ENCODE measurements at places on chromosomes 7 and 10. TPM values are rescaled to one million over a fixed set of nuclear protein-coding genes. Genes with fewer than 3 reads are reported as not detected.
A peak's percentile ranks its signal among the peaks of the same experiment; 100 is the strongest.

- no peak for DNase-seq
These were observed 4.8 kb downstream of the FRAT2 start for GRCh38 chr10:97329766-97330165.

DNA sequence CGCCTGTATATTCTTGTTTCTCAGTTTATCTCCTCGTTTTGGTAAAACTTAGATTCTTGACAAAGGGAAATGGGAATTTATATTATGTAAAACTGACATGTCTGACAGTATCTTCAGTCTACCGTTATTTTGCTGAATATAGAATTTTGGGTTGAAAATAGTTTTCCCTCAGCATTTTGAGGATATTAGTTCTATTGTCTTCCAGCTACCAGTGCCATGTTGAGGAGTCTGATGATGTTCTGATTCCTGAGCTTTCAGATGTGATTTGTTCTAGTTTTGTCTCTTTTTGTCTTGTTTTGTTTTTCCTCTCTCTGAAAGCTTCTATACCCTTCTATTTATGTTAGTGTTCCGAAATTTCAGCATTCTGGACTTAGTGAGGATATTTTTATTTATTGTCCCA lies 8.0 kb upstream of the PRKAR2B start:
- no peak for DNase-seq

- no peak for DNase-seq
These were observed 147.8 kb downstream of the ELAPOR2 start for GRCh38 chr7:86911659-86912058.

PODXL gene
- 82.8 TPM for total RNA-seq

DNA sequence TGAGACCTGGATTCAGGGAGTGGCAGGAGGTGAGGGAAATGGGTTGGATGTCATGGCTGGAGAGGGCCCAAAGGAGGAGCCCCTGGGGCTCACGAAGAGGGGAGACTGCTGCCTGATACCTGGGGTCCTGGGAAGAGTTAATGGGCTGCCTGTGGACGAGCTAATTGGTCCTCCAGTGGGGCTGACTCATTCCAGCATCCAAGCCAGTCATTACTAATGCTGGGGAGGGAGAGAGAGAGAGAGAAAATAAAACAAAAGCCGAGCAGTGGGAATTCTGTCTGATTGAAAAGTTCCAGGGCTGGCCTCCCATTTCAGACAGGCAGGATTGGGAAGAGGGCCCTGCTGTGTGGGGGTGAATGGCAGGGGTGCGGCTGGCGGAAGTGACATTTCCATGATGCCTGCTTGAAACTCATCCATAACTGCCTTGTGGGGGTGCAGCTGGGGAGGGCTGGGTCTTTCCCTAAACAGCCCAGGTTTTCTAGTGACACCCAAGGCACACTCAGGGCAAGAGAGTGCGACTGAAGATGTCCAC lies 297.8 kb downstream of the RPS24 start:
- DNase-seq = no peak

PON1 gene
- not detected for total RNA-seq

DNA sequence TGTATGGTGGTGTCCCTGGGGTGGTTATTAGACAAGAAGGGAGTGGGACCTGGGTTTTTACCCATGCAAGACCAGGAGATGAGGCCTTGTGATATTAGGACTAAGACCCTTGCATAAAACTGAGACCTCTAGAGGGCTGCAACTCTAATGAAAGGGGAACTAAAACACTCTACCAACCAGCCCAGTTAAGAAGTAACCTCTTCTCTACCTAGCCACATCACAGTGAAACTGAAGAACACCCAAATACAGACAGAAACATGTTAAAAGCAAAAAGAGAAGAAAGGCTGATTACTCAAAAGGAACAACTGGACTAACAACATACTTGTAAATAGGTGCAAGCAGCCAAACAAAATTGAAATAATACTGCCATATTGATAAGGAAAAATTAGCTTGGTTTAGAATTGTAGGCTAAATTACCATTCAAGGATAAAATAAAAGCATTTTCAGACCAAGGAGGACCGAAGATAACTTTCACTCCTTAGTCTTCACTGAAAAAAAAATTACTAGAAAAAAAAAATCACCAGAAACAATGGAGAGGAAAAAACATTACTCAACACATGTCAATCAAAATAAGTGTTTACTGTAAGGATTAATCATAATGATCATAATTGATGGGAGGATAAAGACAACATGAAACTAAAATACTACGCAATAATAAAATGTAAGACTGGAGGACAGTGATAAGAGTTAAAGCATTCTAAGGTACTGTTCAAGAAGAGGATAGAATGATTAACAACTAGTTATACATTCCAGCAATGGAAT lies 27.6 kb downstream of the ERLIN1 start:
- DNase-seq = no peak

WAPL gene
- total RNA-seq = 42.3 TPM

- DNase-seq = peak; percentile 18
These were observed 16.1 kb downstream of the PAPOLB start for GRCh38 chr7:4845740-4846142.

DNA sequence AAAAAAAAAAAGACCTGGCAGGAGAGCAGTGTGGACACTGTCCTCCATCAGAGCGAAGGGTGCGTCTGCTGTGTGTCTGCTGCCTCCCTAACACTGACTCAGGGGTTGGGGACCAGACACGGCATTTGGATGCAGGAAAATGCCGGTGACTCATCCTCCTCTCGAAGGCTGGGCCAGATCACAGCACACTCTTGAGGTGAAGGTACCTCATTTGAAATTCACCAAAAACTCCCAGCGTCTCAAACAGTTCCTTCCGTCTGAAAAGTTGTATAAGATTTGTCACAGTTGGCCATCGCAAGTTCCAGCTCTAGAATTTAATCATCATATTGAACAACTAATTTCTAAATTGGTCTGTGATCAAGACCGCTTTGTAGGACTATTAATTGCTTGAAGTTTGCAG lies 118.1 kb upstream of the LYZL2 start:
- DNase-seq = no peak

GIMAP6 gene
- 62.8 TPM for total RNA-seq

DNA sequence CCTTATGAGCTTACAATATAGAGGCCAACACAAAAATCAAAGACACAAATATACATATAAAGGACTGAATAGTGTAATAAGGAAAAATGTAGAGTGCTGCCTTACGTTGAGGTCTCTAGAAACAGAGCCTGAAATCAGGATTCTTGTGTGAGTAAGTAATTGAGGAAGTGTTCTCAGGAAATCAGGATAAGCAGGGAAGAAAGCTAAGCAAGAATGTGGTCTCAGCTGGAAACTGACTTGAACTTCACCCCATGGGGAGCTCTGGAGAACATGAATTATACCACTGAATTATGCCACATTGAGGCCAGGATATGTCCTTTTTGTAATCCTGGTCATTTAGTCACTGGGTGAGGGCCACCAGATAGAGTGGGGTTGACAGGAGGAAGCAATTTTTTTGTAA lies 191.9 kb downstream of the ETV1 start:
- DNase-seq = no peak

DNA sequence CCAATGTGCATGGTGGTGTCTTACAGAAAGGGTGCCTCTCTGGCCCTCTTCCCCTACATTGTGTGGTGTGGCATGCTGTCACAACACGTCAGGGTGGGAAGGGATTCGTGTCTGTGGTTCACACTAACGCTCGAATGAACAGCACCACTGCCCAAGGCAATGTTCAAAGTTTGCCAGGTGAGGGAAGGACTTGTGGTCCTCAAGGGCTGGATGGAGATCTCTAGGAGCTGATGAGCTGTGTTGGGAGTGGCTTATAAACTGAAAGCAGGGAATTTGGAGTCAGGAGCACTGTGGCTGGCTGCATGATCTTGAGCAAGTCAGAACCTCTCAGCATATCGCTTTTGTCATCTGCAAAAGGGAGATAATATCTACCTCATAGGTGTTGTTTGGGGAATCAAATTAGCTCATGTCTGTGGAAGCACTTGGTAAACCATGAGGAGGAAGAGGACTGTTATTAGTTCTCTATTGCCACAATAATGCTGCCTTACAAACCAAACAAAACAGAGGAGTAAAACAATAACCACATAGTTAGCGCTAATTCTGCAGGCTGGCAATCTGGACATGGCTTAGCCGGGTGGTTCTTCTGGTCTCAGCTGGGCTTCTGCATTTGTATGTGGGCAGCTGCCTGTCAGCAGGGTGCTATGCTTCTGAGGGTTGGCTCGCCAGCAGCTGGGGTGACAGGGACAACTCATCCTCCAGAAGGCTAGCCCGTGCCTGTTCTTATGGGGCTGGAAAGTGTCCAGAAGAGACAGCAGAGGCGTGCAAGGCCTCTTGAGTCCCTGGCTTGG lies 22.9 kb upstream of the C10orf105 start:
- DNase-seq = no peak
